ENCODE measurements at places on chromosomes 4 and X.

GRCh38 chr4:103996637-103997036, 276.9 kb upstream of the TACR3 start:
- DNase-seq, result peak; percentile 72

GRCh38 chr4:136725286-136726081, 806.8 kb downstream of the PCDH18 start:
- no peak for DNase-seq

GRCh38 chrX:68685685-68686084, 38.2 kb downstream of the STARD8 start:
- DNase-seq, result no peak

- DNase-seq, result peak; percentile 14
These were observed 2.4 kb upstream of the RAB40AL start for GRCh38 chrX:102934624-102935023.

- DNase-seq, result no peak
These were observed 134.9 kb downstream of the CORIN start for GRCh38 chr4:47703008-47703407.

- no peak for DNase-seq
These were observed 336.9 kb downstream of the ZNF674 start for GRCh38 chrX:46208225-46208854.

GRCh38 chr4:127491571-127491970, 141.2 kb upstream of the INTU start:
- DNase-seq, result no peak

DNA sequence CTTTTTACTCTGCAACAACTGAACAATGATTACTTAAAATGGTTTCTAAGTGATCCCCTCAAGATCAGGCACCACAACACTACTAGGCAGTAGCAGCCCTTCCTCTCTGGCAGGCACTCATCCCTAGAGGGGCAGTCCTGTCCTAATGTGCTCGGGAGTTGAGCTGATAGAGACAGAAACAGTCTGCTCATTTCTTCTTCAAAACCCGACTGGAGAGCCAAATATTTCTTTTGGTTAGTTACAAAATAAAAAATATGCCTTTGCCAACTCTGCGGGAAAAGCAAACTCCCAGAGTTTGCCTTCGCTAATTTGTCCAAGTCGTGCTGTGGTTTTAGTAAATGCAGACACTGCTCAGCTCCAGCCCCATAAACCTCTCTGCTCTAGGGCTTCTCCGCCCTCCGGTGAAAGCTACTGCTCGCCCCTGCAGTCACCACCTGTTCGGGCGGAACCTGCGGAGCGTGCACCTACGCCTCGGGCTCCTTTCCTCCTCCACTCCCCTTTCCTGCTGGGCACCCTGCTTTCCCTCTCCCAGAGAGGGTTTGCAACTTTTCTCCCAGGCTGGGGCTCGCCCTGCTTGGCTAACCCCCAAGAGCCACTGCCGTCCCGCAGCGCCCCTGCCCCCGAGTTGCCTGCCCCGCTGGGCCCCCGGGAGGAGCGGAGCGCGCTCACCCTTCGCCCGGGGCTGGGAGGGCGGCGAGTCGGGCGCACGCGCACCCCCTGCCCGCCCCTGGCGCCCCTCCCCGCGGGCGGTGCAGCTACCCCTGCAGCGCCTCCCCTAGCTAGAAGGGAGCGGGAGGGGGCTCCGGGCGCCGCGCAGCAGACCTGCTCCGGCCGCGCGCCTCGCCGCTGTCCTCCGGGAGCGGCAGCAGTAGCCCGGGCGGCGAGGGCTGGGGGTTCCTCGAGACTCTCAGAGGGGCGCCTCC, at the start of gene NPNT:
Gene NPNT, plus strand, starts transcription at position 812 of the 923 bp plus-strand sequence. CDS start 182 bp downstream, outside the sequence.
- peak; percentile 78 for DNase-seq

DNA sequence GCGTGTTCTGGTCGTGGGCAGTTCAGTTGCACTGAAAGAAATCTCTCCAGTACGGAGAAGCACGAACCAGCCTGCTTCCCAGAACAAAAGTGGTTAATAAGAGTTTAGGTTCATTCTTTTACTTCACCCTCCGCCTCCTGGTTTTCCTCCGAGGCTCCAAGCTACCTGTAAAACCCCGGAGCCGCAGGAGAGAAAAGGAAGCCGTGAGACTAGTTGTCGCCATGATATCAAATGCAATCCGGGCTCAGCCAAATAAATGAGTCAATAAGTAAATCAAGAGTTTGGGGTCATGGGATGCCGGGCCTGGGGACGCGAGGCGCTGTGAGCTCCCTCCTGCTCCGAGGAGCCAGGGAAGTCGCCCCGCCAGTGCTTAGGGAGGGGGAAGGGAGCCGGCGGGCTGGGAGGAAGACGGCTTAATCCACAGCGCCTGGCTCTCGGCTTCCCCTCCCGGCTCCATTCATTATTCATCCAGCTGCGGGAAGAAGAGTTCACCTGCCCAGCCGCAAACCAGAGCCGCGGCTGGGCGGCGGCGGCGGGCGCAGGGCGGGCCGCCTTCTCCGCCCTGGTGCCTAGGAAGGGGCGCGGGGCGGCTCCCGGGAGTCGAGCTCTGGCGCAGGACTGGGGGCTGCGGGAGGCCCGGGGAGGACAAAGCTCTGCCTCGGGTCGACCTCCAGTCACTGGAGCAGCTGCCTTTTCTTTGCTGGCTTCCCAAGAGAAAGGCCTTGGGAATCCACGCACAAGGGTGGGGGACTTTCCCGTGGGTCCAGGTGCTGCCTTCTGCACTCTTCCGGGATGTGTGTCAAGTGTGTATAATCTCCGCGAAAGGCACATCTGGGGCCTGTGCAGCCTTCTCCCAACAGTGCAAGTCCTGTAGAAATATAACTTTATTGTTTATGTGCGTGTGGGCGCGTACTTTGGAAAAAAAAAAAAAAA, 1.7 kb downstream of the FRAS1 start:
- peak; percentile 59 for DNase-seq

DNA sequence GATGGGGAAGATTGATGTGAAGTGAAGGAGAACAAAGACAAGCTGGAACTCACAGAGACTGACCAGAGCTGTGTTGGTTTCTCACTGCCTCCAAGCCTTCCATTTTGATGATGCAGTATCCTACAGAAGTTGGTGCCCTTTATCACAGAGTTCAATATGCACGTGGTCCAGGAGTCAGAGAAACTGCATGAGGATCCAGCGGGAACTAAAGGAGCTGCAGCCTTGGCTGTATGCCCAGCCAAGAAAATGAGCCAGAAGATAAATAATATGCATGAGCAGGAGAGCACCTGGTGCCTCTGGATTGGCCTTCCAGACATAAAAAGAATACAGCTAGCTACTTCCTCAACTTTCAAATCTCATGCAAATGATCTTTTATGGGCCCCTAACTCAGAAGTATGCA, 44.3 kb upstream of the DCLK2 start:
- DNase-seq, result no peak

GRCh38 chr4:62070291-62070852, 870.2 kb downstream of the ADGRL3 start:
- DNase-seq, result no peak

DNA sequence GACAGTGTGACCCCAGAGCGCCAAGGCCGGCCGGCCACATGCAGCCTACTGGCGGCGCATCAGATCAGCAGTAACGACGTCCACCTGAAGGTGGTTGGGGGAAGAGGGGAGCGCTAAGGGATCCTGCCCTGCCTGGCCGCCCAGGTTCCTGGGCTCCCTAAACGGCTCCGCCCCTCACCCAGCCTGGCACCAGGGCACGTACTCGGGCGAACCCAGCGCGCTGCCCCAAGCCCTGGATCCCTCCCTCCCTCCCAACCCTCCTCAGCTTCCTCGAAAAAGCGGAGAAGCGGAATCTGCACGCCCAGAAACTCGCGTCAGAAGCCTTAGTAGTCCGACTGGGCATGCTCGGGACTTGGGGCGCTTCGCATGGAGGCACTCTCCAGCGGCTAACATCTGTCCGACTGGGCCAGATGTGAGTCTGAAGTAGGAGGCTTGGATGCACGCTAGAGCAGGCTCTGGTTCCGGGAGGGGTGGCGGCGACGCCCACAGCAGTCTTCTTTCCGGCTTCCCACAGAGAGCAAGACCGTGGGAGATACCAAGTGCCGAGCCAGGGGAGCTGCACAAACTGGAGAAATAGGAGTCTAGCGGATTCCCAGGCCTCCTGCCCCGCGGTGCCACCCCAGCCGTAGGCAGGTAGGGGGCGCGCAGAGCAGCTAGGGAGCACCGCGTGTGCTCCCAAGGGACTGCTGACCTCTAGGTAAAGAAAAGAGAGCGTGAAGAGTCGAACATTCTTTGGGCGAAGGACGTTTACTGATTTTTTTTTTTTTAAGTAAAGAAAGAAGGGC, 114.3 kb upstream of the TEX13C start:
- DNase-seq, result no peak

DNA sequence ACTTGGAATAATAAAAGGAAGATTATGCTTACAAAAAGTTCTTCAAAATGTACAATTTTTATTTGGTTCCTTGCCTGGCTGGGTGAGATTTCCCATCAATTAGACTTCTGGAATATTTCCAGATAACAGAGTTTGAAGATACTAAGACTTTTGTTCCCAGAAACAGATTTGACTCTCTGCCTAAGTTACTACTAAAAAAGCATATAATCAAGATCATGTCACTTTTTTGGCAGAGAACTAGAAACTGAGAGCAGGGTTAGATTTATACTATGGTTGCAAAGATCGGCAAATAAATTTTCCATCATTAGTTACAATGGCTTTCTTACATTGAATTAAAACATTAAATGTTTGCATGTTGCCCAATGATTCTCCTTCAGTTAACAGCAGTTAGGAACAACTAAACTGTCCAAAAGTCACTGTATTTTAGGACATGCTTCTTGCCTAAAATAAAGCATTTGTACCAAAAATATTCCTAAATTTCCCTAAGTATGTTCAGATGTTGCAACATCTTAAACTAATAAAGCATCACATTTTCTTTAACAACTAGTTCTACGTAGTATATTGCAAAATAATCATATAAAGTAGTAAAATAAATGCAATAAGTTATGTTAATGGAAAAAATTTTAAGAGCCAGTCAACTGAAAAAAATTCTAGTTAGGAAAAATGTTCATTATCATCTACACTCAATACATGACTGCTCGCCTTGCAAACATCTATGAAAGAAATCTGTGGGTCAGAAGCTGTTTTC, 73.0 kb downstream of the SEC24D start:
- DNase-seq, result no peak

DNA sequence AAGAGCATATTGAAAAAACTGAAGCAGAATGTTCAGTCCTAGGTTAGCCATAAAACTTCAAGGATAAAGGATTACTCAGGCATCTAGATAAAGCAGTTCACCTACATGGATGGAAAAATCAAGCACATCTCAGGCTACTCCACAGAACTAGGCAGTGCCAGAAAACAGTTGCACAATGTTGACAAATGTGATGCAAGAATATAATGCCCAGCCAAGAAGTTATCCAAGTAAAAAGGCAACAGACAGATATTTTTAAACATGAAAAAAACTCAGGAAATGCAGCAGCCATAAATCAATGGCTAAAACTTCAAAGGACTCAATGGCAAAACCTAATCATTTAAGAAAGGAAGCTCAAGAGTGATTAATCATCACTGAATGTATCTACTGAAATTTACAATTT, 456.0 kb upstream of the FAM241A start:
- no peak for DNase-seq

DNA sequence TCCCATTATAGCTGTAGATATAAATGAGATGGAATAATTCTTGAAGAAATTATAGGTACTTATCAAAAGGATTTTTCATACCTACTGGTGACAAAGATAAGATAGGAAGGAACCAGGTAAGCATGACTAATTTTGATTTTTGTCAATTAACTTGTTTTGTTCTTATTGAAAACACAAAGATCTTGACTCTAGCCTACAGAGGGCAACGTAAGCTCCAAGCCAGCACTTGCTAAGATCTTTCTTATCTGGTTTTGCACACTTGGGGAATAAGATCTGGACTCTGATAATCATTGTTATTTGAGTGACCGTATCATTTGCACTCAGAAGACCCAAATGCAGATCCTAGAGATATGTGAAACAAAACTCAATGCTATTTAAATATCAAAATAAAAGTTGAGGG, 223.4 kb downstream of the VEGFC start:
- DNase-seq, result no peak

- DNase-seq, result no peak
These were observed 185.0 kb upstream of the GLRA2 start for GRCh38 chrX:14344172-14344940.

GRCh38 chr4:147899512-147899911, 167.6 kb downstream of the ARHGAP10 start:
- DNase-seq, result no peak

DNA sequence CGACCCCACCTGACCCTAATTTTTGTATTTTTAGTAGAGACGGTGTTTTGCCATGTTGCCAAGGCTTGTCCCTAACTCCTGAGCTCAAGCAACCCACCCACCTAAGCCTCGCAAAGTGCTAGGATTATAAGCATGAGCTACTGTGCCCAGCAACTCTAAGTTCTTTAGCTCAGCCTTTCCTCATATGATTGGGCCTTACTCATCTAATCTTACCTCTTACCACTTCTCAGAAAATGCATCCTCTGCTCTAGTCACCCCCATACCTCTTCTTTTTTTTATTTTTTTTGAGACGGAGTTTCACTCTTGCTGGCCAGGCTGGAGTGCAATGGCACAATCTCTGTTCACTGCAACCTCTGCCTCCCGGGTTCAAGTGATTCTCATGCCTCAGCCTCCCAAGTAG, 35.6 kb upstream of the UGDH start:
- DNase-seq, result no peak

DNA sequence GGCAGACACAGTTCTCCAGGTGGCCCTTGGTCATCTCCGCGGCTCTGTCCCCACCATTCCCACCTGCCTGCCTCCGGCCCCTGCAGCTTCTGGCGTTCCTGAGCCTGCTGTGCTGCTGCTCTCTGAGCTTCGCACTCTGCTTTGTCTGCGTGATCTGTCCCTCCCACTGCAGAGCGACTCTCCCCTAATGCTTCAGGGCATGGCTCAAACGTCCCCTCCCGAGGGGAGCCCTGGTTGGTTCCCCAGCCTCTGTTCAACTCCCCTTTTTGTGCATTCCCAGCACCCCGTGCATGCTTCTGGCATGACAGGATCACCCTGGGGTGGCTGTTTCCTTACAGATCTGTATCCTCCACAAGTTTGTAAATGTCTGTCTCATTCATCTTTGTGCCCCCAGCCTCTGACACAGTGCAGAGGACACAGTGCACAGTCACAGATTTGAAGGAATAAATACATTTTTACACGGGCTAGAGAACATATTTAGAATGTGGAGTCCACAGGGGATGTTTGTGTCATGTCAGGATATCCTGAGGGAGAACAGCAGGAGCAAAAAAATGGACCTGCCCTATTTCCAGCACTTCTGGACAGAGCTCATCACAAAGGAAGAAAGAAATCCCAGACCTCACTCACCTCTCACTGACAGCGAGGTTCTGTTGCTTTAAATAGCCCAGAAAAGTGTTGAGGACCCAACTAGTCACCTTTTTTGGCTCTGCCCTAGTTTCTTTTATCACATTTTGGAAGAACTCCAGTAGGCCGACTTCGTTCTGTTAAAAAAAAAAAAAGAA, 72.6 kb downstream of the GATB start:
- no peak for DNase-seq
